Common myeloid progenitor, CD34-positive (primary cell): ENCODE measurements at places on chromosomes 16 and 17.

DNA sequence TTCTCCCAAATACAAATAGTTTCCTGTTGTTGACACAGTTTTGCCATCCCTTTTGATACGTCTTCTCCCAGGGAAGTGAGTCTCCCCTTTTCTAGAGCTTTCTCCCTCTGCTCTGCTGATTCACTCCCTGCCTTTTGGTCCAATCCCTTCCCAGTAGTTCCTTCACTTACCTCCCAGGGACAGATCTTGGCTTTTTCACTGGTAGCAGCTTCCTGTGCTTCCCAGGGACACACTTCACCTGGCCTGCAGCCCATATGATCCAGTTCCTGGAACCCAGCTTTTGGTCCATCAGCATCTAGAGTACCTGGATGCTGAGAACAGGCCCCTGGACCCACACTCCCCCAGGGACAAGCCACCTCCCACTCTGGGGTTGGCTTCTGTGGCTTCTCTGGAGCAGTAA, 15.8 kb downstream of the GPR179 start:
- DNase-seq: no peak

- DNase-seq: peak; percentile 85
Observed at GRCh38 chr17:1273492-1274244, 3.4 kb downstream of the BHLHA9 start.

- peak; percentile 62 for DNase-seq
Observed at GRCh38 chr17:50425682-50426471, at the start of gene ACSF2. Gene ACSF2, plus strand, starts transcription at chr17:50426218. Its CDS starts 44 bp downstream, at chr17:50426262.

- no peak for DNase-seq
Observed at GRCh38 chr17:31931756-31932155, 5.1 kb upstream of the SUZ12 start.

- no peak for DNase-seq
Observed at GRCh38 chr17:43068570-43069367, 43.7 kb downstream of the RND2 start.

DNA sequence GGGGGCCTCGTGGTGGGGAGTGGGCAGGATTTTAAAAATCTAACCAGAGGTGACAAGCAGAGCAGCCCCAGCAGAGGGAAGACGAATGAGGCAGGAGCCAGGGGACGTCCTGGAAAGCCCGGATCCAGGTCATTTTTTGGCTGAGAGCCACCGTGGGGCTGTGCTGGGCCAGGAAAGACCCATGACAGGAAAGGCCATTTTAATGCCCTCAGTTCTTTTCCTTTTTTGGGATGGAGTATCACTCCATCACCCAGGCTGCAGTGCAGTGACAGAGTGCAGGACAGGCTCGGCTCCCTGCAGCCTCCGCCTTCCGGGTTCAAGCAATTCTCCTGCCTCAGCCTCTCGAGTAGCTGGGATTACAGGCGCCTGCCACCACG, 30.5 kb upstream of the JPH3 start:
- DNase-seq: no peak

- peak; percentile 50 for DNase-seq
Observed at GRCh38 chr17:2214929-2215615, 88.5 kb downstream of the SMG6 start.

- no peak for DNase-seq
Observed at GRCh38 chr17:62649570-62649969, 22.1 kb downstream of the MRC2 start.

DNA sequence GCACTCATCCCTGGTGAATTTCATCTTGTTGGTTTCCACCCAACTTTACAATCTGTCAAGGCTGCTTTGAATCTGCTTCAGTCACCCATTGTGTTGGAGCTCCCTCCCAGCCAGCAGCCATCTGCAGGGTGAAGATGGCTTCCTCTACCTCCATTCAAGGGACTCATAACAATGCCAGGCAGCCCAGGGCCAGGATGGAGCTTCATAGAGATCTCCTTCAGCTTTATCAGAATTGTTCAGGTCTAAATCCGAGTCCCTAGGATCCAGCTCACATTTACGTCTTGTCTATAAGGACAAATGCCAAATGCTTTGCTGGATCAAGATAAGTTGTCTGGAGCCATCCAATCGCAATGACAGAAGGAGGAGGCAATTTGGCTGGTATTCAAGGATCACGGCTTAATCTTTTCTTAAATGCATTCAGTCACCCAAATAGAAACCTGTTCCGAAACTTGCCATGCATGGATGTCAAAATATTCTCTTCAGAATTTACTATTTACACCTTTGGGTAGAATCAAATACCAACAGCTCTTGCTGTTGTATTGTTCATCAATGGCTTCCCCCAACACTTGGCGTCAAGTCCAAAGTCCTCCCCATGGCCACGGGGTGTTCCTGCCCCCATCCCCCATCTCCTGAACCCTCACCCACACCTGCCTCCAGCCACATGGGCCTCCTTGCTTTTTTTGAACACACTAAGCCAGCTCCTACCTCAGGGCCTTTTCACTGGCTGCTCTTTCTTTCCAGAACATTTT, 3.8 kb upstream of the FAM171A2 start:
- no peak for DNase-seq

- DNase-seq: no peak
Observed at GRCh38 chr17:70379945-70380344, 210.6 kb downstream of the KCNJ2 start.

GRCh38 chr17:32912218-32912897, 15.6 kb upstream of the TMEM98 start:
- DNase-seq: no peak

DNA sequence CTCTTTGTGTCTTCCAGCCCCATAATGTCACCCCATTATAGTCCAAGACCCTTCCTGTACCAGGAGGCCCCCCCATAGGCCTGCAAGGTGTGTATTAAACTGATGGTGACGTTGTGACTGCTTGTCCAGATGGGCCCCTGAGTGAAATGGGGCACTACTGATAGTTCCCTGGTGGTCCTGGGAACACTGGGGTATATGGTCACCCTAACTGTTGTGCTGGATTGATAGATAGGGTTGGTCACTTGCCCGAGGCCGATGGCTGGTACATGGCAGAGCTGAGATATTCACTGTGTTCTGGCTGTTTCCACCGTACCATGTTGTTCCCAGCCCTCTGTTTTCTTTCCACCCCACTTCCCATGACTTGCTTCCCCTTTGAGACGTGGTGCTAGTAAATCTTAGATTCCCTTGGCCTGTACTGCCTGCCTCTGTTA, 4.3 kb downstream of the CNP start:
- no peak for DNase-seq

GRCh38 chr17:75386430-75386829, 19.0 kb downstream of the GRB2 start:
- no peak for DNase-seq

DNA sequence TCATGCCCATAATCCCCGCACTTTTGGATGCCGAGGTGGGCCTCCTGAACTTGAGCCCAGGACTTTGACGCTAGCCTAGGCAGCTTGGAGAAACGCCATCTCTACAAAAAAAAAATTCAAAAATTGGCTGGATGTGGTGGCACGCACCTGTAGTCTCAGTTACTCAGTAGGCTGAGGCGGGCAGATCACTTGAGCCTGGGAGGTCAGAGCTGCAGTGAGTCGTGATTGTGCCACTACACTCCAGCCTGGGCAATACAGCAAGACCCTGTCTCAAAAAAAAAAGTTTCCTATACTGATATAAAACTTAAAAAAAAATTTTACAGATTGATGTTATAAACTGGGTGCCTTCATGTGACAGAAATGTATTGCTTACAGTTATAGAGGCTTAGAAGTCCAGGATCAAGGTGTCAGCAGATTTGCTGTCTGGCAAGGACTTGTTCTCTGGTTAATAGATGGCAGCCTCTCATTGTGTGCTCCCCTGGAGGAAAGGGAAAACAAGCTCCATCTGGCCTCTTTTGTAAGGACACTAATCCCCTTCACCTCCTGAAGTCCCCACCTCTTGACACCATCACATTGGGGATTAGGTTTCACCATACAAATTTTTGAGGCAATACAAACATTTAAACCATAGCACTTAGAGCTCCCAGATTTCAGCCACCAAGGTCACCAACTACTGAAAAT, 8.5 kb upstream of the CES3 start:
- no peak for DNase-seq

DNA sequence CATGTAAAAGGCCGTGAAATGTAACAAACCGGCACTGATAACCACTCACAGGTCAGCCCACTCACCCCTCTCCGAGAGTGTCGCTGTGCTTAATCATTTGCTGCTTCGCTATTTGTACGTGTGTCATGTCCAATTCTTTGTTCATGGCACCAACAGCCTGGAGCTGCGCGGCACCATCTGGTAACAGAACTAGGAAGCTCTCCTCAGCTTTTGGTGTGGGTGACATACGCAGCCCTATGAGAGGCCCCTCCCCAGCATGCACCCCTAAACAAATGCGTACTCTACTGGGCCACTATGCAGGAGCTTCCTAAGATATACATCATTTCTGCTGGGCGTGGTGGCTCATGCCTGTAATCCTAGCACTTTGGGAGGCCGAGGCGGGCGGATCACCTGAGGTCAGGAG, 2.3 kb upstream of the PECAM1 start:
- no peak for DNase-seq

GRCh38 chr17:7406235-7406825, 1.3 kb upstream of the NLGN2 start:
- no peak for DNase-seq
